Stimulated activated CD4-positive, alpha-beta T cell treated with anti-CD3 and anti-CD28 coated beads, Interleukin-15, amount 100 ng/mL, for 24 hours (primary cell): ENCODE measurements at places on chromosomes 5 and 9.

DNA sequence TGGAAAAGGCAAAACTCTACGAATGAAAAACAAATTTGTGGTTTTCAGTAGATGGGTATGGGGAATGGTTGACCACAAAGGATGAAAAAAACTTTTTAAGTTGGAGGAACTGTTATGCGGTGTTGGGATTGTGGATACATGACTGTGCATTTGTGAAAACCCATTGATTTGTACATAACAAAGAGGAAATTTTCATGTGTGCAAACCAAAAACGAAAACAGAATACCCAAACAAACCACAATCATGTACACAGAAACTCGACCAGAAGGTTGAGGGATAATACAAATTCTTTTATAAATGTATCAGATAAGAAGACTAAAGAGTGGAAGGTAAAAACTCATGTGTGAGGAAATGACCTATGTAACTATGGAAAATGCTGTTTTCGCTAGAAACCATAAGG, 1012.4 kb downstream of the CDH18 start:
- DNase-seq: no peak

DNA sequence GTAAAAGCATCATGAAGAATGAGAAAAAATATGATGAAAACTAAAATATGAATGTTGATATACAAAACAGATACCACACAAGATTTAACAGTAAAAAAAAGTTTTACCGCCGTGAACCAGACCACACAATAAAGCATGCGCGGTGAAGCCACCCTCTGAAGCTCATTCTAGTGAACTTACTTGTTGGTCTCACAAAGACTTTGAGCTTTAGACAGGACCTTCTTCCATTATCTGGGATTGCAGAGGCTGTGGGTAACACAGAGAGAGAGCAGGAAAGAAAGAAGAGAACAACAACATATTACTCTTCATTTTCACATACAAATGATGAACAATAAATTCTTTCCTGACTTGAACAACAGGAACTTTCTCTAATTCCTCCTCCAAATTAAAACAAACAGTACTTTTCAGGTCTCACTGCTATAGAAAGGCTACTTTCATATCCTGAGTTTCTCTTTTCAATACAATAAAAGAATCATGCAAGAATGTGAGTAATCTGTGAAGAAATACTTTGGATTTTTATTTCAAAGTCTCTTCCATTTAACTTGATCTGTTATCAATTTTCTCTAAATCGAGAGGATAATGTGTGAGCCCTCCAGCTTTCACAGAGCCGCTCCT, 283.1 kb downstream of the EFNA5 start:
- no peak for DNase-seq

DNA sequence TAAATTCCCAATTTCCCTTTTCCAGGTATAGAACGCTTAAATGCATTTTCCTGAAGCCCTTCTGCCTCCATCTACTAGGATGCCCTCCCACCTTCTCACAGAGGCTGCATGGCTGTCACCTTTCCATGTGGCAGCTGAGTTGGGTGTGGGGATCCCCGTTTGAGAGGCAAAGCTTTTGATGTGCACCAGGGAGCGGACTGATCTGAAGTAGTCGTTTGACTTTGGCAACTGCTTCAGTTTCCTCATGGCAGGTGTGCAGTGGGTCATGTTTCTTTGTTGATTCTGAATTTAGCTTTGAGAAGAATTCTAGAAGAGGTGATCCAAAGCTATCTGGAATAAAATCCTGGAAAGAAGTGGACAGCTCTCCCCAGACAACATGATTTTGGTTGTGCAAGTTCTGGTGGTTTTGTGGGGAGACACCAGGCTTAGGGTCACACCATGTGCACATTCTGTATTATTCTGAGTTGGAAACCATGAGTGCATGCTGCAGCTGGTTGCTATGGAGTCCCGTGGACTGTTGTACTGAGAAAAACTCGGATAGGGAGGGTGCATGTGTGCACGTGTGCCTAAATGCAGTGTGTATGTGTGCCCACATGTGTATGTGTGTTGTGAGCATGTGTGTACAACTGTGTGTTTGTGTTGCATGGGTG, 63.5 kb downstream of the GADD45G start:
- DNase-seq: no peak

- no peak for DNase-seq
These were observed 101.7 kb upstream of the FCN2 start for GRCh38 chr9:134778841-134779411.

GRCh38 chr5:71645030-71645429, 57.9 kb downstream of the MCCC2 start:
- no peak for DNase-seq

GRCh38 chr9:32801530-32801929, 18.2 kb downstream of the TMEM215 start:
- DNase-seq: no peak

GRCh38 chr9:132249123-132249522, 87.3 kb downstream of the NTNG2 start:
- no peak for DNase-seq

- DNase-seq: no peak
These were observed 50.2 kb downstream of the PPP2R2B start for GRCh38 chr5:146828385-146828784.

DNA sequence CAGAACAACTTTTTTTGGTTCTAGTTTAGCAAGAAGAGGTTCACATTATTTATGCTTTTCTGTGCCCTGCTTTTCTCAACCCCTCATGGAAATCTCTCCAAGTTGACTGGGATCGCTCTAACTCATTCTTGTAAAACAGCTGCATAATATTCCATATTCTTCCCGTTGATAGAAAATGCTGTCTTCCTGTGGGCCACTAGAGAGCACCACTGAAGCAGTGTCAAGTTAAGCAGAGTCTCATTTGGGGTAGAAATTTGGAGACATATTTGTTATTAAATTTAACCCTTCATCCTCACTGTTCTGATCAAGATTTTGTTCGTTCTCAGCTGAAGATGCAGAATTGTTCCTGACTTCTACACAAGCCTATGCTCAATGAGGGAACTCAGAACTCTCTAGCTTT, 140.1 kb downstream of the CEMIP2 start:
- no peak for DNase-seq

GRCh38 chr9:73152953-73153352, 1.3 kb downstream of the ANXA1 start:
- DNase-seq: no peak

- no peak for DNase-seq
These were observed 215.1 kb downstream of the TSSK1B start for GRCh38 chr5:113219695-113220094.
